ENCODE measurements at places on chromosomes 1 and 21. TPM values are rescaled to one million over a fixed set of nuclear protein-coding genes. Genes with fewer than 3 reads are reported as not detected.

The RALGPS2 gene
- 17.9 TPM for total RNA-seq

GRCh38 chr1:231694465-231695077 lies 68.0 kb downstream of the DISC1 start:
- no peak for DNase-seq

- no peak for DNase-seq
These were observed 81.2 kb downstream of the ADCY10 start for GRCh38 chr1:167832693-167833092.

- DNase-seq, result peak; percentile 27
These were observed 54.7 kb upstream of the CNN3 start for GRCh38 chr1:94981575-94981973.
